ENCODE measurements at places on chromosomes 11 and 22.
A peak's percentile ranks its signal among the peaks of the same experiment; 100 is the strongest.

DNA sequence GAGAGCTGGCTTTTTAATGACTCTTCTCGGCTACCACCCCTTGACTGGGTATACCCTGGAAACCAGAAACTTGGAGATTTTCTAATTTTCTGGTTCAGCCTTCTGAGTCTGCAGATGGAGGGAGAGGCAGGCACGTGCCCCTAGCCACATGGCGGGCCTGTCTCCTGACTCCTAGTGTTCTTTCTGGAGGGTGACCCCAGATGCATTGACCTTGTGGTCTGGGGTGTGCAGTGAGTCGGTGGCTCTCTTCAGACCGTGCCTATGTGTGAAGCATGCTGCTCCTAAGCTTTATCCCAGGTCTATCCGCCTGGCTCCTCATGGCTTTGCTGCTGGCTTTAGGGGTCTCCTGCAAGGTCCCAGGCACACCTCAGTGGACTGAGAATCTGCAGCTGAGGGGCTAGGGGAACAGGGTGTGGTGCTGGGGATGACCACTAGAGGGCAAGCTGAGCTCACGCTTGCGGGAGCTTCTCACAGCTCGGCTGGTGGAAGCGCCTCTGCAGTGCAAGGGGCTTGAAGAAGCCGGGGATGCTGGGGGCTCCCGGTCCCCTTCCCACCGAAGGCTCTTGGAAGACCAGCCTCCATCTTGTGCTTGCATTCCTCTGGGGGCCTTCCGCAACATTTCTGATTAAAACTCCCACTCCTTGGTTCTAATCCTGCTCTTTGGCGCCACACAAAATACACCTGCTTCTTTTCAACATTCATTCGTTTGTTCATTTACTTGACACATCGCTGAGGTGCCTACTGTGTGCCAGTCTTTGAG is 51.8 kb downstream of the OTOG start:
- peak; percentile 55 for DNase-seq

DNA sequence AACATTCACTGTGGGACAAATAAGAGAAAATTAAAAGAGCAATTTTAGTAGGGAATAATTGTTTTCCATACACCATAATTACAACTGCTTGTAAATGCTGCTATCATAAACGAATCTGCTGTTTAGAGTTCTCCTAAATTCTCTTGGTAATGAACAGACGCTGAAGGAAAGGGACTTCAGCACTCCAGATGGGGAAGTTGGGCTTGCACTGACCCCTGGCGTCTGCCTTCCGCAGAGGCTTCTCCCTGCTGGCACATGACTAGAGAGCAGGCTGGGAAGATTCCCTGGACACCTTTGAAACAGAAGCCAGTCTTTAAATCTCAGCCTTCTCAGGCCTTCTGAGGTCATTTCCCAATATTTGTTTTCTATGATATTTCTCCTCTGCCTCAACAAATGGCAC is 84.1 kb downstream of the NXPE2 start:
- no peak for DNase-seq

DNA sequence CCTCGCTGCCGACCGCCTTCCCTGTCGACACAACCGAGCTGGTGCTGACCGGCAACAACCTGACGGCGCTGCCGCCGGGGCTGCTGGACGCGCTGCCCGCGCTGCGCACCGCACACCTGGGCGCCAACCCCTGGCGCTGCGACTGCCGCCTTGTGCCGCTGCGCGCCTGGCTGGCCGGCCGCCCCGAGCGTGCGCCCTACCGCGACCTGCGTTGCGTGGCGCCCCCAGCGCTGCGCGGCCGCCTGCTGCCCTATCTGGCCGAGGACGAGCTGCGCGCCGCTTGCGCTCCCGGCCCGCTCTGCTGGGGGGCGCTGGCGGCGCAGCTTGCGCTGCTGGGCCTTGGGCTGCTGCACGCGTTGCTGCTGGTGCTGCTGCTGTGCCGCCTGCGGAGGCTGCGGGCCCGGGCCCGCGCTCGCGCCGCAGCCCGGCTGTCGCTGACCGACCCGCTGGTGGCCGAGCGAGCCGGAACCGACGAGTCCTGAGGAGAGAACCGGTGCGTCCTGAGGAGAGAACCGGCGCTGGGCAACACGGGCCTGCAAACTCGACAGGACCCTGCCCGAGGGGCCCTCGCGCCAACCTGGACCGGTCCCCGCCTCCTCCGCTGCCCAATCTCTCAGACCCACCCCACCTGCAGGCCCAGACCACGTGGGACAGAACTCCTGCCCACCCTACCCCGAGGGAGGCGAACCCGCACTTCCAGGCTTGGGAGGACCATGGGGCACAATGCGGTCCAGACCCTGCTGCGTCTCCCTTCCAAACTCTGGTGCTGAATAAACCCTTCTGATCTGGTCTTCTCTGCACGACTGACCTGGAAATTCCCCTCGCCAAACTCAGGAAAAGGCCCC is 866 bp downstream of the GP1BB start:
- DNase-seq, result no peak

GRCh38 chr11:17413414-17414316 is 25.2 kb upstream of the KCNJ11 start:
- DNase-seq, result no peak

GRCh38 chr11:73218106-73218829 is at the start of gene P2RY2:
Gene P2RY2 (plus strand): TSS chr11:73218281. CDS start chr11:73234160, 15,879 bp downstream.
- no peak for DNase-seq

DNA sequence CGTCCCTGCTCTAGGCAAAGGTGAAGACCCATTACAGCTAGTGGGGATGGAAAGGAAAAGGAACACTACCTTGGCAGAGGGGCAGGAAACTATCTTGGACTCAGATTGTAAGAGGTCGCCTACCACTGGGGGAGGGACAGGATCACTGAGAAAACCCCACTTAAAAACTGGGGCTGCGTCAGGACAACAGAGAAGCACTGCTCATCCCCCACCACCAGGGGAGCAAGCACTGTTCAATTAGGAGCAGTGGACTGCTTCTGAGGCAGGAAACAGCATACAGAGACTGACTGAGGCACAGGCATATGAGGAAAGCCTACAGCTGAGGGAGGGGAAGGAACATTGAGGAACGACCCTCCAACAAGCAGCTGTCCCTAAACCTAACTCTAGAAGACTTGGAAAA is 20.8 kb upstream of the DLAT start:
- DNase-seq, result no peak

DNA sequence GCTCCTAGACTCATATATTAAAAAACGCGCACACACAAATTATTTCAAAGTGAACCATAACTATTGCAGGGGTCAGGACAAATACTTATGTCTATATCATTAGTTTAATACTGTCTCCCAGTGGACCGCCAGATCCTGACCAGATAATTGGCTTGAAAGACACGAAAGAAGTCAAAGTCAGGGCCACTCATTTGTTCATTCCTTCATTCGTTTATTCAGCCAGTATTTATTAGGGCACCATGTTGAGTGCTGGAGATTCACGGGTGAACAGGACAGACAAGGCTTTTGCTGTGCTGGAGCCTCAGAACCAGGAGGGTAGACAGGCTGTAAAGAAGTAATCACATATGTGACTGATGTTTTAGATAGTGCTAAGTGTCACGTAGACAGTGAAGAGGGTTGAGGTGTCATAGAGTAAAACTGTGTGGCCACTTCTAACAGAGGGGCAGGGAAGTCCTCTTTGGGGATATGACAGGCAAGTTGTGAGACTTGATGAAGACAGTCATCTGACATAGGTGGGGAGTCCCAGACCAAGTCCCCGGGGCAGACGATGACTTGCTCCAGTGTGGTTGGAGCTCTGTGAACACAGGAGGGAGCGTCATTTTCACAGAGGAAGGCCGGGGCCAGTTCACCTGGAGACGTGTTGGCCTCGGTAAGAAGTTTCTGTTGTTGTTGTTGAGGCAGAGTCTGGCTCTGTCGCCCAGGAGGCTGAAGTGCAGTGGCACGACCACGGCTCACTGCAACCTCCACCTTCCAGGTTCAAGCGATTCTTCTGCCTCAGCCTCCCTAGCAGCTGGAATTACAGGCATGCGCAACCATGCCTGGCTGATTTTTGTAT is 25.9 kb downstream of the RBX1 start:
- no peak for DNase-seq

GRCh38 chr11:61896665-61897386 is 5.5 kb upstream of the FADS3 start:
- DNase-seq, result no peak
